Head of caudate nucleus (tissue), 42 donors: ENCODE measurements at places on chromosomes 3 and 15.

- DNase-seq = no peak
Observed at GRCh38 chr3:72565593-72565992, 282.7 kb downstream of the SHQ1 start.

- no peak for DNase-seq
Observed at GRCh38 chr15:34301058-34301457, 36.5 kb downstream of the SLC12A6 start.

- no peak for DNase-seq
Observed at GRCh38 chr3:20218215-20218614, 32.2 kb upstream of the SGO1 start.

DNA sequence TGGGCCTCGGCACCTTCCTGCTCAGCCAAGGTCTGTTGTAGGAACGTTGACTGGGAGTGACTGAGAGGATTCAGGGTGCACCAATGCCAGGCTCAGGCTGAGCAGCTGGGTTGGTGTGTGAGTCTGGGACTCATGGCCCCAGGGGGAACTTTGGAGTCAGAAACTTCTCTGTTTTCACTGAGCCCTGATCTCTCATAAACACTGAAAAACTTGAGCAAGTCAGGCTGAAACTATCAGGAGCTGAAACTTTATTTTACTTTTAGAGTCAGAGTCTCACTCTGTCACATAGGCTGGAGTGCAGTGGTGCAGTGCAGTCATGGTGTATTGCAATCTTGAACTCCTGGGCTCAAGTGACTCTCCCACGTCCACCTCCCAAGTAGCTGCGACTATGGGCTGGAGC is 3.0 kb downstream of the TRAK1 start:
- no peak for DNase-seq

DNA sequence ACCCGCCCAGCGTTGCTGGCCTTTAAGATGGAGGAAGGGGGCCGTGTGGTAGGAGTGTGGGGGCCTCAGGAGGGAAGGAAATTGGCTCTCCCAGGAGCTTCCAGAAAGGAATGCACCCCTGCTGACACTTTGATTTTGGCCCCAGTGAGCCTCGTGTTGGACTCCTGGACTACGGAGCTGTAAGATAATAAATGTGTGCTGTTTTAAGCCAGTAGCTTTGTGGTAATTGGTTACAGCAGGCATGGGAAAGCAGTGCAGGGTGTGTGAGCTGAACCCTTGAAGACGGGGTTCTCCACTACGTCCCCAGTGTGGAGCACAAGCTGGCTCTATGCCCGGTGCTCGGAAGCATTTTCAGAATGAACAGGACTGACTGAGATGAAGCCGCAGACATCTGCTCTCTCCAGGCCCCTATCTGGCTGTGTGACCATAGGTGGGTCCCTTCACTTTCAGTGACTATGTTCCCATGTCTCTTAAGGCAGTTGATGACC is 22.9 kb upstream of the CGNL1 start:
- no peak for DNase-seq

- no peak for DNase-seq
Observed at GRCh38 chr3:20622304-20622703, 436.3 kb upstream of the SGO1 start.
